Fibroblast of skin of left biceps (primary cell): ENCODE measurements at places on chromosomes 7 and 10.

- peak; percentile 60 for DNase-seq
These were observed at the start of gene ZC3HAV1L for GRCh38 chr7:139035586-139036353. Gene ZC3HAV1L (minus strand): TSS chr7:139036042. CDS start chr7:139036017, 25 bp downstream.

GRCh38 chr7:114922026-114922651, at the start of gene MDFIC:
Gene MDFIC (plus strand): TSS chr7:114922094. CDS start chr7:114923034, 940 bp downstream.
- DNase-seq = no peak

- no peak for DNase-seq
These were observed 399.0 kb downstream of the DNAJB6 start for GRCh38 chr7:157735826-157736225.

- no peak for DNase-seq
These were observed 12.5 kb upstream of the PLEKHS1 start for GRCh38 chr10:113739031-113739430.

DNA sequence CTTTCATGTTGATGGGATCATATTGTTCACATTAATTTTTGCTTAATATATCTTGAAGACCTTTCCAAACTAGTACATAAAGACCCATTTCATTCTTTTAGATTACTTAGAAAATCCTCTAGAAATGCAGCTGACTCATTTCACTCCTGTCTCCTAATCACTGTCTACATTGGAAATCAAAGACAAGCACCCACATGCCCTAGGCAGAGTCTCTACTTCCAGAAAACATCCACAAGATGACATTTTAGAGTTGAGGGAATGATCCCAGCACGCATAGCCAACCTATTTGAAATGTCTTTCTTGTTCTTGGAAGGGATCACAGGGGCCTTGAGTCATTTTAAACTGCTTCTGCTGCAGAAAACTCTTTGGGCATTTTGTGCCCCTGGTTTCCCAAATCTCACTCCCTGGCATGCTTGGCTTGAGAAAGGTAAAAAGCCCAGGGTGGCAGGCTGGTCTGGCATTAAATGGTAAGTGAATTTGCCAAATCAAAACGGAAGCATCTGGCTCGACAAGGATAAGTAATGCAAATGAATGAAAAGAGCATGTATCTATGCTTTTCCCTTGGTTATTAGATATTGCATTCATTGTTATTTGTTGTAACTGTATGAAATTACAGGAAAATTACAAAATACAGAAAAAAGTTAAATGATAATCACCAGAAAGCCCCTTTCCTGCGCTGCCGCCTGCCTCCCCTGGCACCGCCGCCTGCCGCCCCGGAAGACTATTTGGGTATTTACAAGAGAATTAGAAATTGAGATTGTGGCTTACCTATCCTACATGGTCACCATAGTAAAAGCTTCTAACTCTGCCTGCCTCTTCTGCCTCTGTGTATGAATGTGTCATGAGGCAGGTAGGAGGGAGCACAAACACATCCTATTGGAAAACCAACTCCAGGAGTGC, 225.3 kb downstream of the PTEN start:
- no peak for DNase-seq

DNA sequence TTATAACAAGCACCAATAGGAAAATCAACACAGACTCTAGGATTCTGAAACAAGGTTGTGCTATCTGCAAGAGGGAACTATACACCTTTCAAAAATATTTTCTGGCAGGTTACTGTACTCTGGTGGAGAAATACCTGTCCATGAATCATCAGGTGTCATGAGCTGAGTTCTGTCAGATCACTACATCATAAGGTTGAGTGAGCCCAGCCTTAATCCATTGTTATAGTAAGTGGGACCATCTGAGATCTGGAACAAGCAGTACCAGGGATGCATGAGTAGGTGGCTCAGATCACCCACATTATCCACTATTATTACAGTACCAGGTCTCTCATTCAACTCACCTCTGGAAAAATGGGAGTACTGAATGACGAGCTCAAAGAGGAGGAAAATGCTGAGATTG, 212.4 kb downstream of the DGKI start:
- no peak for DNase-seq

GRCh38 chr10:10092581-10092980, 925.1 kb upstream of the CELF2 start:
- DNase-seq = peak; percentile 14
